ENCODE measurements at places on chromosomes 2 and 18.

DNA sequence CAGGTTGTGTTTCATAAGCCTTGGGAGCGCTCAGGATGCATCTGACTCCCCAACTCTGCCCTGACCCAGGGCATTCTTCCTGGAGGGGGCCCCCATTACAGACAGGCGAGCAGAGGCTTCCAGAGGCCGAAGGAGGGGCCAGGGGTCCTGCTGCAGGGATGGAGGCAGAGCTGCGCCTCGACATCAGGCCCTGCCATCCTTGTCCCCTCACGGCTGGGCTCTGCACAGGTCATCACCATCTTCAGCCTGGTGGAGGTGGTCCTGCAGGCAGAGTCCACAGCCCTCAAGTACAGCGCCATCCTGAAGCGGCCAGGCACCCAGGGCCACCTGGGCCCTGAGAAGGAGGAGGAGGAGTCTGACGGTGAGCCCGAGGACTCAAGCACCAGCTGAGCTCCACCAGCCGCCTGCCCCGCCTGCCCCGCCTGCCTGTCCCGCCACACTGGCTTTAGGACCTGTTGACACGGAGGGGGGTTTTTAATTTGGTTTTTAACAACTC is 42.3 kb upstream of the ALPP start:
- peak; percentile 7 for DNase-seq

DNA sequence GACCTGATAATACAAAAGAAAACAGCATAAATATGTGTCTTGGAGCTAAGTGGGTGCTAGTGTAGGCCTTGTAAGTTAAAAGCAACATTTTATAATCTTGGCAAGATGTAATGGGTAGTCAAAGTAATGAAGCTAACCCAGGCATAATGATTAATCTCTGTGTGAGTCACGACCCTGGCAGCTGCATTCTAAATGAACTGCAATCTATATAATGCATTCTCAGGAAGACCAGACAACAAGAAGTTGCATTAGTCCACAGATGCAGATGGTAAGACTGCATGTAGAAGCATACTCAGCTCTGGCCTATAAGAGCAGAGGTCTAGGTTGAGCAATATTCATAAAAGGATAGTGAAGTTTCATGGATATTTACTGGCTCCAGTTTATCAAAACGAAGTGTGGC is 85.6 kb upstream of the ETAA1 start:
- no peak for DNase-seq

DNA sequence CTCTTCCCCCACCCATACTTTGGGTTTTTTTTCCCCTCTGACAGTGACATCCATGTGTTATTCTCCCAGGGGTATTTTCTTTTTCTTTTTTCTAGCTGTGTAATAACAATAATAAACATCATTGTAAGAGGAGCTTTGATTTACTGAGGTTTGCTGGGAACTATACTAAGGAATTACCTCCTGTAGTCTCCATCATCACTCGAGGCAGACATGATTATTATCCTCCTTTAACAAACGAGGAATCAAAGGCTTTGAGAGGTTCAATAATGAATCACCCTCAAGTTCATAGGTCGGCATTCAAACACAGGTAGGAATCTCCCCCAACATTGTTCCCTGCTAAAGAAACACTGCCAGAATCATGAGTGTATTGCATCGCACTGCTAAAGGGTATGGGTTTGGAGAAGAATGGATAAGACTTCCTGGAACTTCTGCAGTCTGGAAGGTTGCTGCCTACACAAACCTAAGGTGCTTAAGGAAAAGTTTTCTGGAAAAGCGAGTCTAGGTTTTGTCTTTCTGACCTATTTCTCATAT is 260.2 kb upstream of the SESTD1 start:
- DNase-seq: no peak

- peak; percentile 59 for DNase-seq
Measured at GRCh38 chr2:43224571-43225092, 1.8 kb downstream of the ZFP36L2 start.

DNA sequence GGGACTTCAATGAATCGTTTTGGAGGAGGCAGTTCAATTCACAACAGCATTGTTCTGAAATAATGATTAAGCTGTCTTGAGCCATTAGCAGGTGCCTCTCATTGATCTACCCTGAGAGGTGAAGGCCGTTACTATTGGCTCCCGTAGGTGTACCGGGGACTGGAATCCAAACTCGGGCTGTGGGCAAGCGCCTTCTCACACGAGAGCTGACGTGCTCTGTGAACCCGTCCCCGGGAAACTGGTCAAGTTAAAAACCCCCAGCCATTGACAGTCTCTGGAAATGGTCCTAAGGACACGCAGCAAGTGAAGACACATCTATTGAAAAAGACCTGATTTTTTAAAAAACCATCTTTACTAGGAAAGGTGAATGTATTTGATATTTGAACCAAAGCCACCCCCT is 8.1 kb upstream of the NFATC1 start:
- no peak for DNase-seq

DNA sequence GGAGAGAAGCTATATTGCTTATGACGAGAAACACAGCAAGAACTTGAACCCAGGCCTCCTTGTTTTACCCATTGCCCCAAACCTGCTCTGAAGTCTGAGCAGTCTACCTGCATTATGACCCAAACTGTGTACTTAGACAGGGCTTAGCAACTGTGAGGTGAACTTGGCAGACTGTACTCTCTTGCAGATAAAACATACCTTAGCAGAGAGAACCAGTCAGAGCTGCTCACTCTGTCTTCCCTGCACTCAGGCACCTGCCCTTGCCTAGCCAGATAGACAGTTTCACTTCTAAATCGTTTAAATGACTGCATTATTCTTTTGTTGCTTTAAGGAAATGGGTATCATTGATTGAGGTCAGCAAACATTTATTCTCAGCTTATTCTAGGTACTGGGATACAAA is 20.3 kb downstream of the ITPRID2 start:
- no peak for DNase-seq

DNA sequence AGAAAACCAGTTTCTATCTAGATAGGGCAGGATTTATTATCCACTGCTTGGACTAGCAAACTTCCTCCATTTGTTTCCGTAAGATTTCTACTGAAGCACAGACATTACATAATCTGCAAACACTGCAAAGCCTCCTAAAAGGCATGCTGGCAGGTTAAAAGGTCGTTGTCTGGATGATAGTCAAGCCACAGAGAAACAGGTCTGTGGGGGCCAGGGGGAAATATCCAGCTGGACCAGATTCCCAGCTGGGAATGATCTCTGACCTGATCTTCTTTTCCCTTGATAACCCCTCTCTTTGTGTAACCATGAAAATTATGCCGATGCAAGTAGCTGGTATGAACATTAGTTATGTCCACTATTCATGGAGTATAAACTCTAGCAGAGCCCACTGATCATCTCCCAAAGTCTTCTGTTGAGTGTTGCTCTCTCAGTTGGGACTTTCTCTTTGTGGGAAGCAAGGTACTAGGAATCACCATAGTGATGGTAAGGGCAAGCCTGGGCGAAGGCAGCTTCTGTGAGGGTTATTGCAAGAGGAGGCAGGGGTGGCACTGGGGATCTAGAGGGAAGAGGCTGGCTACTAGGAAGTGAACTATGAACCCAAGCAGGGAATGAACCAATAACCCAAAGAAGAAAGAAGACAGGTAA is 61.3 kb downstream of the GDF7 start:
- DNase-seq: no peak

DNA sequence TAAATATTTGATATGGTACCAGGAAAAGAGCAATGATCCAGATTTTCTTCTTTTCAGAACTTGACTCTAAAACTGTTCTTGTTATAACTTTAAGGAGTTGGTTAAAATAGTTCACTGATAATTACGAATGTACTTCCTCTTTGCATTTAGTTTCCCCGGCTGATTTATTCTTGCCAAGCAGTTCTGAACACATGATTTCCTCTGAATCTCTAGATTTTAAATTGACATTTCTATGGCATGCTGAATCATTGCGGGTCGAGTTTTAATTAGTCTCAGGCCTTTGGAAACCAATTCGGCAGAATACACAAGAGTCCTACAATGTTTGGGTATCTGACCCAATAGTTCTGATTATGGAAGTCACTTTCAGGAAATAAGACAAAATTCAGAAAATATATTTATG is 37.3 kb upstream of the DNAH7 start:
- no peak for DNase-seq

DNA sequence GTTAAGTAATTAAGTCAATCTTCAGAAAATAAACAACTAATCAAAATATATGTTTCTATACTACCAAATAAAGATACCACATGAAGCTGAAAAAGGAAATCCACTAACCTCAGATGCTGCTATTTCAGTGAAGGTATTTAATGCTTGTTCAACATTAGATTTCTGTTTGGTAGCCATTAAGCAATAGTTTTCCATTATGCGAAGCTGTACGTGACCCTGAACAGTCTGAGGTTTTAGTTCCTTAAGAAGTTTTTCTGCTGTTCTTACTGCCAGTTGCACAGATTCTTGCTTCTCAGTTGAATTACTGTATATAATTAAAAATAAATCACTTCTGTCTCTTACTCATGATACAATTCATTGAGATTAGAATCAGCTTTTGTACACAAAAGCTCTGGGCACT is 65.4 kb downstream of the TTC21B start:
- peak; percentile 85 for DNase-seq

GRCh38 chr2:237020090-237020489 is 65.6 kb upstream of the COPS8 start:
- no peak for DNase-seq

GRCh38 chr2:73970850-73971471 is 13.7 kb upstream of the TET3 start:
- no peak for DNase-seq

GRCh38 chr18:34867520-34867919 is 157.4 kb downstream of the DTNA start:
- DNase-seq: peak; percentile 40

DNA sequence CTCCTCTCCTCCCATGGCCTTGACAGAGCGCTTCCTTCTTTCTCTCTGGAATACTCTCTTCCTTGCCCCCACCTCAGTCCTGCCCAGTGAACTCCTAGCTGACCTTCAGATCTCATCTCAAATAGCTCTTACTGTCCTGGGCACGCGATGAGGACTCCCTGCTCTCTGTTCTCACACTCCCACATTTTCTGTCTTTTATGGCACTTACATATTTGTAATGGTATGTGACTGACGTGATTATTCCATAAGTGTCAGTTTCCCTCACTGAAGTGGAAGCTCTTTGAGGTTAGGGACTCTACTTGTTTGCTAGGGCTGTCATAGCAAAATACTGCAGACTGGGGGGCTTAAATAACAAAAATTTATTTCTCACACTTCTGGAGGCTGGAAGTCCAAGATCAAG is 1.7 kb upstream of the DYSF start:
- DNase-seq: no peak

GRCh38 chr2:177545981-177546585 is 153.5 kb downstream of the AGPS start:
- DNase-seq: peak; percentile 87

GRCh38 chr2:28654663-28655320 is 96.8 kb upstream of the PPP1CB start:
- DNase-seq: no peak

DNA sequence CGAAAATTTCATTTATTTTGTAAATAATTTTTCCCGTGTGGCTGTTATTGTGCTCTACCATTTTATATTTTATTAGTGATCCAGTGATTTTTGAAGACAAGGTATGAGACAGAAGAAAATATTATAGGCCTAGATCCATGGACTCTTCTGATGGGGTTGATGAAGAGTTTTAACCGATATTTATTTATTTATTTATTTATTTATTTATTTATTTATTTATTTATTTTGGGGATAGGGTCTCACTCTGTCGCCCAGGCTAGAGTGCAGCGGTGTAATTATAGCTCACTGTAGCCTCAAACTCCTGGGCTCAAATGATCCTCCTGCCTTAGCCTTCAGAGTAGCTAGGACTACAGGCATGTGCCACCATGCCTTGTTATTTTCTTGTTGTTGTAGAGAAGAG is 33.6 kb upstream of the RMND5A start:
- no peak for DNase-seq

DNA sequence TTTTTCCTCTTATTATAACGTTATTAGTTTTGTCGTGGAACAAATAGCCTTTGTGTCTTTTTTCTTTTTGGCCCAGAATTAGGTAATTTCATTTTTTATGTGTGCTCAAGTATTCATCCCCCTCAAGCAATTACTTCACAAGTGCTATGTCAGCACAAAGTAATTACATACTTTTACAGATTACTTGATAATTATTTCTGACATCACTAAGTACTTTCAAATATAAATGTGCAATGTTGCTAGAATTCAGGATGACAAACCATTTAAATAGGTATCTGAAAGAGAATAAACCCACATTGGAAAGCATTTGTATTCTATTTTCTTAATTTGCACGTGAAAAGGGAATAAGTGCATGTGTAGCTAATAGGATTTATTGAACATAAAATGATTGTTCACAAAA is 238.2 kb downstream of the CDH7 start:
- DNase-seq: no peak

- no peak for DNase-seq
Measured at GRCh38 chr2:190973726-190974628, 40.0 kb downstream of the STAT1 start.

DNA sequence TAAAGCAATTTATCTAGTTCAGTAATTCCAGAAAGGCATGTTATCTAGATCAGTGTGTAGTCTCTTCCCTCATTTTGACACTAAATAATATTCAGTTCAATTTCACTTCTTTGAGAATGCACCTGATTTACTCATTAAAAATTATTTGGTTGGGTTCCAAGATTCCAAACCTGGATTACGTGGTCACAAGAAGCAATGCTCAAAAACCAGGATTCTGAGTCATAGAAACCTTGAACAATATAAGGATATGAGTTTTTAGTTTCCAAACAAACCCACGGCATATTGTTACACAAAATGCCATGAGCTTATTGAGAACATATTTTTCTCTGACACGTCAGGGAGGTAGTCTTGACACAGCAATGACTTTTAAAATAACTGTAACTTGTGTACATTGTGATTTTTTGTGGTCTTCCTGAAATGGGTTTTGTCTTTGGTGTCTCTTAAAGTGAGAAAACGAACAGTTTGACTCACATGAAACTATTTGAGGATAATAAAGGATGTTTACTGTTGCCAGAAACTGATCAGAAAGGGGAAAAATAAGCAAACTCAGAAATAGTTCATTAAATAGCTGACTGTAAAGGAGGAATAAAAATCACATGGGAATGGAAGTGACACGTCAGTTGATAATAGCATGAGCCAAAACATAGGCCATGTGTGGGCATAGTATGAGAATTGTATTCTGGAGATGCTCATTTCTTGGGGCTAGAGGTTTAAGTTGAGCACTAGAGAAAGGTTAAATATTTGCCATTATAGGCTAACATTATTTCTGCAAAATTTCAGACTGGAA is 617.7 kb upstream of the CDH2 start:
- no peak for DNase-seq

DNA sequence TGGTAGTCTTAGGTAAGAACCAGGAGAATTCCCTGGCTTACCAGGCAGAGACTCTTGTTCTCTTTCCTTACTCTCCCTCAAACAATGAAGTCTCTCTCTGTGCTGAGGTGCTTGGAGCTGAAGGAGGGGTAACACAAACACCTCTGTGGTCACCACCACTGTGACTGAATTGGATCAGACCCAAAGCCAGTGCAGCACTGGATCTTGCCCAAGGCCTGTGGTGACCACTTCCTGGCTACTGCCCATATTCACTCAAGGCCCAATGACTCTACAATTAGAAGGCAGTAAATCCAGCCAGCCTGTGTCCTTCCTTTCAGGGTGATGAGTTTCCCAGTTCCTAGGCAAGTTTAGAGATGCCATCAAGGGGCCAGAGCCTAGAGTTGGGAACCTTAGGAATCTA is 706.8 kb downstream of the SLC4A3 start:
- no peak for DNase-seq

Data from HAP-1 (cell line).